ENCODE measurements at places on chromosomes 3 and 15.

GRCh38 chr3:81743096-81744025 lies 18.1 kb downstream of the GBE1 start:
- DNase-seq = no peak

- DNase-seq = no peak
Observed at GRCh38 chr3:156036258-156037053, 83.9 kb upstream of the KCNAB1 start.

- DNase-seq = no peak
Observed at GRCh38 chr15:43185157-43186002, at the start of gene CCNDBP1. Gene CCNDBP1, plus strand, starts transcription at chr15:43185403. Its CDS starts 96 bp downstream, at chr15:43185499.

GRCh38 chr3:154301561-154301960 lies 22.7 kb downstream of the DHX36 start:
- no peak for DNase-seq

- no peak for DNase-seq
Observed at GRCh38 chr3:14377838-14378169, 24.6 kb upstream of the SLC6A6 start.

DNA sequence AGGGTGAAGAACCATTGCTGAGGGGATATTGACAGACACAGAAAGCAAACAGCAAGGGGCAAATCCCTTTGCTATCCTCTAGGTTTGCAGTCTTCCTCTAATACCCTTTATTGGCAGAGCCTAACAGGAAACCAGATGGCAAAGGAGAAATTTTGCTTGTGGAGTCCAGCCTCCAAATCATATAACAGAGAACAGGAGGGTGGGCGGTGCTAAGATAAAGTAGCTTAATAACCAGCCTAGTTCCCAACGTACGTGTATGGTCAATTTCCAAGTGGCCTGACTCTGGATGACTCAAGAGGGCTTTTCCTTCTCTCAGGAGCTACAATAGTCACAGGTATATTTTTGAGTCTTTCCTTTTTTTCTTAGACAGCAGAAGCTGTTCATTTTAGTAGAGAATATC lies 404.5 kb downstream of the PDCD6IP start:
- DNase-seq = peak; percentile 46

DNA sequence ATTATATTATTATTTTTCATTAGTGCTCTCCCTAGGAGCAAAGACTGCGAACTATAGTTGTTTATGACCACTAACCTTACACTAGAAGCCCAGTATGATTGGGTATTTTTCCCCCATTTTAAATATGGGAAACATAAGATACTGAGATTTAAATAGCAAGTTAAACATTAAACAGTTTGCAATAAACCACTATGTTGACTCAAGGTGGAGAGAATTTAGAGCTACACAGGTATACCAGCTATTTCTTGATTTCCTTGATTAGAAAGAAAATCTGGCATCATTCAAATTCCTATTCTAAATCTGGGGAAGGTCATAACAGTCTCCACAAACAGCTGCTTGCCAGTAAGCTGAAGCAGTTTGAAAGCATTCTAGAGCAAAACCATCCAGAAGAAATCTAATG lies 863.8 kb upstream of the CFAP20DC start:
- no peak for DNase-seq

GRCh38 chr3:37787153-37787867 lies 74.4 kb upstream of the CTDSPL start:
- DNase-seq = no peak

Data from NCI-H2081 treated with DMSO at 0.1 percent for 48 hours (cell line).